ENCODE measurements at places on chromosomes 7 and 10.

DNA sequence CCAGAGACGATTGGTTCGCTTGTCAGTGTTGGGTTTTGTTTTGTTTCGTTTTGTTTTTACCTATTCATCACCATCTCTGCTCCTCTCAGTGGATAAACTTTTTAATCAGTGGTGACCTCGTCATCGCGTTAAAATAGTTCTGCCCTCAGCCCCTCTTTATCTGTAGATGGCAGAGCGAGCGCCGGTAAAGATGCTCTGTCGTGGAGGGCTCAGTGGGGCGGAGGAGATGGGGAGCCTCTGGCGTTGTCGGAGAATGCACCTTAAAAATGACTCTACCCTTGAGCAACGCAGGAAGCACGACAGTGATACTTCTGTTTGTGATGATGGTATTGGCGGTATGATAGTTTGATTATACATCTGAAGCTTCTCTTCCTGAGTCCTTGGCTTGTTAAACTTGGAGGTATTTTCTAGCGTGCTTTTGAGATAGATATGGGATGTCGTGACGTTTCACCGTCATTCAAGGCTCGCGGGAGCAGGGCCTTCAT is 554 bp downstream of the CSGALNACT2 start:
- peak; percentile 70 for DNase-seq

DNA sequence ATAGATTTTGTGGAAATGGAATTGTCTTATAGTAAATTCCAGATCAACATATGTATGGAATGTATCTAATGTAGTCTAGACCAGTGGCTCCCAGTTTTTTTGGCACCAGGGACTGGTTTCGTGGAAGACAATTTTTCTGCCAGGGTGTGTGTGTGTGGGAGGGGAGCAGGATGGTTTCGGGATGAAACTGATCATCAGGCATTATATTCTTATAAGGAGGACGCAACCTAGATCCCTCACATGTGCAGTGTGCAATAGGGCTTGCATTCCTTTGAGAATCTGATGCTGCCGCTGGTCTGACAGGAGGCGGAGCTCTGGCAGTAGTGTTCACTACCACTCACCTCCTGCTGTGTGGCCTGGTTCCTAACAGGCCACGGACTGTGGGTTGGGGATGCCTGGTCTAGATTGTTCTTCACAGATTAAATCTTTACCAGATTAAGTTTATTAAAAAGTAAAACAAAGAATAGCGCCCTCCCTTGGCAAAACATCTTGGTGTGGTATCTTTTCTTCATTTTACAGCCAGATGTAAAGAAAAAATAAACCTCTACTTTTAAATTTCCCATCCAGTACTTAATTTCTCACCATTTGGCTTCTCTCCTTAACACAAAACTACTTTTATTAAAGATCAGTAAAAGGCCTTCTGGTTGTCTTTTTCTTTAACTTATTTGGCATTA is 48.4 kb downstream of the SEPTIN7 start:
- no peak for DNase-seq

- DNase-seq: no peak
These were observed 18.1 kb downstream of the LSM8 start for GRCh38 chr7:118202061-118202460.

- DNase-seq: no peak
These were observed 3.8 kb upstream of the MRC1 start for GRCh38 chr10:17805330-17805729.

- DNase-seq: no peak
These were observed 49.9 kb downstream of the CHST15 start for GRCh38 chr10:124043310-124044142.

GRCh38 chr7:28748933-28749584 is 209.1 kb downstream of the TRIL start:
- DNase-seq: no peak

DNA sequence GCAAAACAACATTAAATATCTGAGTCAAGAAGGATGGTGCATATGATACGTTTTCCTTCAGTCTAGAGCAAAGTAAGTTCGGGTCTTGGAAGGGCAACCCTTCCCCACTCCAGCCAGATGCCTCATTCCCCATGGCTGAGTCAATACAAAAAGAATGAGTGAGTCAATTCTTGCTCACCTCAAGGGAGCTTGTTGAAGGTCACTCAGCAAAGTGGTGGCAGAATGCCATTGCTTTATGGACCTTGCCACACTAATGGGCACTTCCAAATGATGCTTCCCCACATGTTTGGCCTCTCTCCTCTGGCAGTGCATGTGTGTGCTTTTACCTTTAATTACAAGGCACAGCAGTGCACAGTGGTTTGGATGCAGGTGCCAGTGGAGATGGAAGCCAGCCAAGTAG is 296.5 kb downstream of the SORCS3 start:
- no peak for DNase-seq

DNA sequence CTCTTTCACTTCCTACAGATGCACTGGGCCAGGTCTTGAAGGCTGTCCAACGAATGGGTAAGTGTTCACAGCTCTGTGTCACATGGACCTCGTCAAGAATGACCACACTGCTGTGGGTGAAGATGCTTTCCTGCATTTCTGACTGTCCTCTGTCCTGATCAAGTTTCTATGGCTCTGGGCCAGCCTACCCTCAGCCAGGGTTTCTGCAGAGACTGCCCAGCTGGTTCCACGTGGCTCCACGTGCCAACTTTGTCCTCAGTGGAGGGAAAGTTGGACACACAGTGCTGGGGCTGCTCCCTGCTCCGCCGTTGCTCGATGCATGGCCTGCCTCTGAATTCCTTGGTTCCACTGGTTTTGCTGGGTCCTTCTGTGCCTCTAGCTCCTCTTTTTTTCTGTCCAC is 152.3 kb downstream of the EGFR start:
- DNase-seq: no peak

DNA sequence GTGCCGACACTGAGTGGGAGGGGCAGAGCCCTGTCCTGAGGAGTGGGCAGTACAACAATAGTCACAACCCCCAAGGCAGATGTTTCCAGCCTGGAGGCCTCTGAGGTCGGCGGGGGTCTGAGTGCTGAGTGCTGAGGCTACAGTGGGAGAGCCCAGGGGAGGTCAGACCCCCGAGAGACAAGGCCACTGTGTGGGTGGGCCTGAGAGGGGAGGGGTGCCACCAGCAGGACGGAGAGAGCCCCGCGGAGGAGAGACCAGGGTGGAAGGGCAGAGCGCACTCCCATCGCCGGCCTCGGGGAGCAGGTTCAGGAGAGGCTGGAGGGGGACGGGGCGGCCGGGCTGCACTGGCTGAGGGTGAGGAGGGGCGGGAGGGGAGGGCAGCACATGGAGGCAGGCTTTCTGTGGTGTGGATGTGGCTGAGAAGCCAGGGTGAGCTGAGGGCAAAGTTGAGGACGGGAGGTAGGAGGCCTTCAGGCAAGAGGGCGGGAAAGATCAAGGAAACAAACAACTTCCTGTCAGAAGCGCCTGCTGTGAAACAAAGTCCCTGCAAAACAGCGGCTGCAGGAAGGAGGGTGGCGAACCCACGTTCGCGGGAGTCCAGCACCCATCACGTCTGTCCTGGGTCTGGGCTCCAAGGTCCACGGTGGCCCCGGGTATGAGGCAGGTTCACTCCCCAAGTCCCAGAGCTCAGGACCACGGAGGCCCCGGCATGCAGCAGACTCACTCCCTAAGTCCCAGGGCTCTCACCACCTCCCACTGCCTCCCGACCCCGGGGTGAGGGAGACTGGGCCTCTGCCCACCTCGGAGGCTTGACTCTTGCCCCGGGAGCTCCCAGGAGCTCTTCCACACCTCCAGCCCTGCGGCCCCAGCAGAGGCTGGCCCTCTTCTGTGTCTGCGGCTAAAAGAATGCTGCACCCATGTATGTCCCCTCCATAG is 76.8 kb upstream of the NKX6-2 start:
- no peak for DNase-seq

- no peak for DNase-seq
These were observed 363.3 kb downstream of the TYW1 start for GRCh38 chr7:67359900-67360299.

GRCh38 chr10:6269953-6270867 is 67.5 kb downstream of the PFKFB3 start:
- peak; percentile 82 for DNase-seq

DNA sequence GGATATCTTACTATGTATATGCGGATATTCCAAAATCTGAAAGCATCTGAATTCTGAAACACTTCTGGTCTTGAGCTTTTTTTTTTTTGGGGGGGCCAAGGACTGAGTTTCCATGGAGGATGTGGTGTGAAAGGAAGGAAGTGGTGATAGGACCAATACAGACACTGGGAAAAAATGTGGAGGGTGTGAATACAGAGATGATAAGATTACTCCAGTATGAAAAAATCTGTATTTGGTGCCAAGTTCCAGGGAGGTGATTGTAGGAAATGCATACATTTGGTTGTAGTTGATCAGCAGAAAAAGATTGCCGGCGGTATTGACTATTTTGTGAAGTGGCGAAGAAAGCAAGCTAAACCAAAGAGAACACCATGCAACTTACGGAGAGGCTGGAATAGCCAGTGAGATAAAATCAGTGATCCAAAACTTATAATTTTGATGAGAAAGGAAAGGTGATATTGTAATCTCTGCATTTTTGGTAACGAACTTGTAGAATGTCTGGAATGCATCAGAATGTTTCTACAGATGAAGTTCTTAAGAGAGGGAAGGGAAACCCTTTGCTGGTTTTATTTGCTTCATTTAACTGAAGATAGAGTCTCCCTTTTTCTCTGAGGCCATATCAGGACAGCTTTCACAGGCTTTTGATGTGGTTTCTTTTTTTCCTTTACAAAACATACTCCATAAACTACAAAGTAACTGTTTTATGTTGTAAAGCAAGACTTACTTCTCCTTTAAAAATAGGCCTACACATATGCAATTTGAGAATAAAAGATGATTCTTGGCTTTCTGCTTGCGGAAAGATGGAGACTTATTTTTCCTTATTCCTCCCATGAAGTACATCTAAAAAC is 6.0 kb downstream of the WDR37 start:
- DNase-seq: peak; percentile 44

GRCh38 chr7:156368053-156368843 is 272.3 kb upstream of the RNF32 start:
- no peak for DNase-seq

- no peak for DNase-seq
These were observed 974.4 kb downstream of the NXPH1 start for GRCh38 chr7:9407816-9408215.

GRCh38 chr10:30092151-30092790 is 32.9 kb upstream of the JCAD start:
- no peak for DNase-seq

- DNase-seq: no peak
These were observed 87.3 kb downstream of the REEP3 start for GRCh38 chr10:63608511-63608910.

DNA sequence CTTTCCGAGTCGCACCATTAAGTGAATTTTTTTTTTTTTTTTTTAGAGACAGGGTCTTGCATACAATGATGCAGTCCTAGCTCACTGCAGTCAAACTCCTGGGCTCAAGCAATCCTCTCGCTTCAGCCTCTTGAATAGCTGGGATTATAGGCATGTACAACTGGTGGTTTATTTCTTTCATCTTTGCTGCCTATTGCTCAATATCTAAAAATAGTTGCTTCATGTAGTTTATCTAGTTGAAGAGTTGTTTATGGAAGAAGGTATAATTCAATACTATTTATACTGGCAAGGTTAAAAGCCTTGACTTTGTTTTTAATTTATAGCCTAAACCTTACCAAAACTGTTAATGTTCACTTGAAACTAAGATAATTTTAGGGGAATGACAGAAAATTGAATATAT is 66.9 kb downstream of the SEMA3D start:
- no peak for DNase-seq

DNA sequence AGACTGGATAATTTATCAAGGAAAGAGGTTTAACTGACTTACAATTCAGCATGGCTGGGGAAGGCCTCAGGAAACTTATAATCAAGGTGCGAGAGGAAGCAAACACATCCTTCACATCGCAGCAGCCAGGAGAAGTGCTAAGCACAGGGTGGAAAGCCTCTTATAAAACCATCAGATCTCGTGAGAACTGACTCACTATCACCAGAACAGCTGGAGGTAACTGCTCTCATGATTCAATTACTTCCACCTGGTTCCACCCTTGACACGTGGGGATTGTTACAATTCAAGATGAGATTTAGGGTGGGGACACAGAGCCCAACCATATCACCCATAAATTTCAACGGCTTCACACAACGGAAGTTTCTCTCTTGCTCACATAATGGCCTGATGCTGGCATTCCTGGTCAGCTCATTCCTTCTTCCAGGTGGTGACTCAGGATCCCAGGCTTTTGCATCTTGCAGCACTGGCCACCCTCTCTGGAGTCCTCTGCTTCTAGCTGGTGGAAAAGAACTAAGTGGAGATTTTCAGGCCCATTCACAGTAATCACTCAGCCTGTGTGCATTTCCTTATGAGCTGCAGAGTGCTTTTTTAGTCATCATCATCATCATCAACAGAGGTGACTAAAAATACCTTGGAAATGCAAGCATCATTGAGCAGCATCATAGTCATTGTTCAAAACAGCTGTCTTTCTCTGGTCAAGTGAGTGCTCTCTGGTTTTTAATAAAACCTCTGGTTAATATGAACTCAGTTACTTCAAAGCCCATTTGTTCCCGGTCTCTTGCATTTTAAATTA is 308.1 kb downstream of the SFMBT2 start:
- DNase-seq: no peak

DNA sequence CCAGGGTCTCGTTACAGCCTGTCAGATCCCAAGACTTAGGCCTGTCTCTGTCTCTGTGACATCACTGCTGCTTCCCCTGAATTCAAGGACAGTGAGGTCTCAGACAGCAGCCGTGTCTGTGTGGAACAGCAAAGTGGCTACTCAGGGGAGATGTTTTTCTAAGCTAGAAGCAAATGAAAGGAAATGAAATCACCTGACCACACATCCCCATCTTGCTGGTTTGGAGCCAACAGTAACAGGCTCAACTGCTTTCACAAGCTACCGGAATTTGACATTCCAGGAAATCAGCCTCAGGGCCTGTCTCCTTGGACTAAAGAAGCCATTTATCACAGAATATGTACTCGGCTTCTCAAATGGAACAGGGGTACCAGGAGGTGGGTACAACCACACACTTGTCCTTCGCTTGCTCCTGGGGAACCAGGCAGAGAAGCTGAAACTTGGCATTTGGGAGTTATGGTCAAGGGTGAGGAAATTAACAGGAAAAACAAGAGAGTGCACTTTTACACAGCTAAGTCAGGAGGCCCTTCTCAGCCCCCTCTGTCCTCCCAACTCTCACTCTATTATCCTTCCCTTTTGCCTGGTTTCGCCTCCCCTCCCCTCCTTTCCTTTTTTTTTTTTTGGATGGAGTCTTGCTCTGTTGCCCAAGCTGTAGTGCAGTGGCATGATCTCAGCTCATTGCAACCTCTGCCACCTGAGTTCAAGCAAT is 73.2 kb downstream of the SPDYE5 start:
- no peak for DNase-seq

DNA sequence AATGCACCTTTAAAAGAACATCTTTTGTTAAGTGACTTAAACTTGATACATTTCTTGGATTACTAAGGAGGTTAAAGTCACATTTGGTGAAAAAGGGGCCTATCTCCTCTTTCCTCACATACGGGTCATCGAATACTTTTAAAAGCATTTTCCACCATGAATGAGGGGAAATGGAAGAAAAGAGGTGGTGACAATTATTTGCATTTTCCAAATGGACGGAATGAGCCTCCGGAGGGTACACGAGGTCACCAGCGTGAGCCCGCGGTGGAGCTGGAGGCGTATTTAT is 1.0 kb upstream of the BMPR1A start:
- DNase-seq: peak; percentile 1

- DNase-seq: no peak
These were observed 397.5 kb upstream of the GALNT17 start for GRCh38 chr7:70734411-70734810.

All from central memory CD4-positive, alpha-beta T cell (primary cell).